Neural progenitor cell (in vitro differentiated cells): ENCODE measurements at places on chromosomes 5 and 9. TPM values are rescaled to one million over a fixed set of nuclear protein-coding genes. Genes with fewer than 3 reads are reported as not detected.

DNA sequence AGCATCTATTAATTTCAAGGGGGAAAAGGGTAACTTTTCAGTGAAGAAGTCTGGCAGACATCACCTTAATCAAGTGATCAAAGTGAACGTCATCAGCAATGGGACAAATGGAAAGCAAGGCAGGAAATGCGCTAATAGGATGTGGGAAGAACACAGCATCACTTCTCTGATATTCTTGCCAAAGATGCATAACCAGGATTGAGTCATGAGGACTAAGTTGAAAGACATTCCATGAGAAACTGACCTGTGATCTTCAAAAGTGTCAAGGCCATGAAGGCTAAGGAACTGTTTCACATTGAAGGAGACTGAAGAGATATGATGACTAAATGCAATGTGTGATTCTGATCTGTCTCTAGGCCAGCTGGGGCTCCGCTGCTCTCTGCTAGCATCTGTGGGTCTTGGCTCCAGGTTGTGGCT, 92.9 kb downstream of the NDFIP1 start:
- no peaks in the 10 kb centered on the region for H3K36me3 ChIP-seq
- H3K4me3 ChIP-seq, result no peak overlapping the region
- H3K27ac ChIP-seq, result no peak overlapping the region
- DNase-seq, result no peak

DNA sequence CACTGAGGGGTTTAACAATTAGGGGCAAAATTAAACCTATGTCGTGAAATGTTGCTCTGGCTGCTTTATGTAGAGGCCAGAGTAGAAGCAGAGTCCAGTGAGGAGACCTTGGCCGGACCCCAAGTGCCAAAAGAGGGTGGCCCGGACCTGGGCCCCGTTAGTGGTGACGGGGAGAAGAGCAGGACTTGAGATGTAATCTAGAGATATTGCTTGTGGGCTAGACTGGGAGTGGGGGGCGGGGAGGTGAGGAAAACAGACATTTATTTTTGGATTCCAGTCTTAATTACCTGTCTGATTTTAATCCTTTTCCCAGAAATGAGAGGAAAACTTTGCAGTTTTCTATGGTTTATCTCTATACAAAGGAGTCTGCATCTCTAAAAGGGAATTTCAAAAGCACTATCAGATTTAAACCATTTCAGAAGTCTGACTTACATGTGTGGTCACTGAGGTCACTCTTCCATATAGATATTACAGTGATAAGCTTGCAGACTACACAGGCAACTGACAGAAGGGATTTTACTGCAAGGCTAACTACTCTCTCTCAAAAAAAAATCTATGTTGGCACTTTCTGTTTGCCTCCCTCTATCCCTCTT, 108.1 kb downstream of the MED27 start:
- H3K27ac ChIP-seq, result no peak overlapping the region
- no peaks in the 10 kb centered on the region for H3K36me3 ChIP-seq
- no peak for DNase-seq

- H3K36me3 ChIP-seq, result no peaks in the 10 kb centered on the region
- no peak for DNase-seq
- no peaks in the 10 kb centered on the region for H3K27me3 ChIP-seq
Measured at GRCh38 chr9:99563364-99563763, 258.3 kb upstream of the NR4A3 start.

The ELOVL7 gene
- total RNA-seq, result 2.1 and 5.5 TPM in 2 replicates

The BHMT2 gene
- total RNA-seq, result not detected in 2 replicates

DNA sequence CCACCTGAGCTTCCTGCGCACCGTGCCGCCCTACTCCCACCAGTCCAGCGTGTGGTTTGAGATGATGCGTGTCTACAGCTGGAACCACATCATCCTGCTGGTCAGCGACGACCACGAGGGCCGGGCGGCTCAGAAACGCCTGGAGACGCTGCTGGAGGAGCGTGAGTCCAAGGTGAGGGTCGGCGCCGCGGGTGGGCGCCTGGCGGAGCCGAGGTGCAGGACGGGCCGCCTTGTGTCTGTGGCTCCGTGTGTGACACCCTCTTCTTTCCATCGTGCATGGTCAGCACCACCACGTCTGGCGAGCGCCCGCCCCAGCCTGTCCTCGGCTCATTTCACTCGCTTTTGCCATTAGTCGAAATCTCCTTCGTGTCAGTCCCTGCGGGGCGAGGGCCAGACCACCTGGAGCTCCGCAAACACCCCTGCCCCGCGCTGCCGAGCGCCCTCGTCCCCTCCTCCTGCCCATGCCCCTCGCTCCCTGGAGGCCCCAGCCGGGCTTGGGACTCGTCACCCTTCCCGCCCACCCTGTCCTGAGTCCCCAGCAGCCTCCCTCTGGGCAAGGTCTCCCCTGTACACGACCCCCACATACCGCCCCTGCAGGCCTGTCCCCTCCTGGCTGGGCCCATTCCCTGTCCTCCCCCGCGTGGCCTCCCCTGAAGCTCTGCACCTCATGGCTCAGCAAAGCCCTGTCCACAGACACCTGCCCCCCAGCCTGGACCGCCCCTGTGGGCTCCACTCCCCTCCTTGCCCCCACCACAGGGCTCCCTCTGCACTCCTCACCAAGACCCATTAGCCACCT, 7.0 kb downstream of the GRIN1 start:
- H3K4me3 ChIP-seq, result no peak overlapping the region
- peaks cover 90% of the 10 kb centered on the region for H3K27me3 ChIP-seq
- no peak overlapping the region for H3K27ac ChIP-seq

GRCh38 chr5:11420969-11421368, 483.3 kb downstream of the CTNND2 start:
- peaks cover 17% of the 10 kb centered on the region for H3K4me1 ChIP-seq
- DNase-seq, result no peak
- H3K36me3 ChIP-seq, result no peaks in the 10 kb centered on the region
- no peak overlapping the region for H3K27ac ChIP-seq
